ENCODE measurements at places on chromosomes 1 and 21.

- no peak for DNase-seq
Observed at GRCh38 chr1:238205045-238205662, 314.4 kb upstream of the ZP4 start.

GRCh38 chr1:112141923-112142322 is 152.5 kb upstream of the KCND3 start:
- no peak for DNase-seq

DNA sequence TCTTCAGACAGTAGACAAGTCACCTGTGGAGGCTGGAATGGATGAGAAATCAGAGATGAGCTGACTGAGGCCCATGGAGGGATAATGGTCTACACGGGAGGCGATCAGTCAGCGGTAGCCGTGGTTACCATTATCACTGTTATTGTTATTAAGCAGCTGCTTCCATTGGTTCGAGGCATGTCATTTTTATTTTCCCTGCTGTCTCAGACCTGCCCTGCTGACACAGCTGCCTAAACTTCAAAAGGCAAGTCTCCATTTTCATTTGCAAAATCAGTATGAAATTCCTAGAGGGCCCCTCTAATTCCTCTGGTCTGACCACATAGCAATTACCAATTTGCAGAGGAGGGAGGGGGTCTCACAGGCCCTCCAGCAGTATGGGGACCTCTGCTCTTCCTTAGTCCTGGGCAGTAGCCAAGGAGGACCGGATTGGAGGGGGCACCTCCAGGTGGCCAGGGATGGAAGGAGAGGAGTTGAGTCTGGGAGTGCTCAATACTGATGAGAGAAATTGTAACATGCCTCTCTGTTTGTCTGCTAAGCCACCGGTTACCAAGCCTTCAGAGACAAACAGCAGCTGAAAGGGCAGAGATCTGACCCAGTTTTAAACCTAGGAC is 184.2 kb downstream of the TRABD2B start:
- DNase-seq: no peak

DNA sequence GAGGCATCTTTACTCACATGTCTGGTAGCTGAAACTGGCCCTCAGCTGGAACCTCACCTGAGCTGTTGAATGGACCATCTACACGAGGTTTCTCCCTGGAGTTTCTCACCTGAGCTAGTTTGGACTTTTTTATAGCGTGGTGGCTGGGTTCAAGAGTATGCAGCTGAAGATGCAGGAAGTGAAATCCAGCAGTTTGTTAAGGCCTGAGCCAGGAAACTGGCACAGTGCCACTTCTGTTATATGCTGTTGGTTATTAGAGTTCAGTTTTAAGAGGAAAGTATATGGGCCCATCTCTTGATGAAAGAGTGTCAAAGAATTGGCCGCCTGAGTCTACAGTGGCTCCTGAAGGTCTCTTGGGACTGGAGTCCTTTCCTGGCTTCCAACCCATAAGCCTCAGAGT is 35.6 kb downstream of the STUM start:
- no peak for DNase-seq

GRCh38 chr1:9326596-9326995 is 33.9 kb downstream of the SPSB1 start:
- no peak for DNase-seq
